Smooth muscle cell of the brain vasculature (primary cell): ENCODE measurements at places on chromosomes 4 and X.

DNA sequence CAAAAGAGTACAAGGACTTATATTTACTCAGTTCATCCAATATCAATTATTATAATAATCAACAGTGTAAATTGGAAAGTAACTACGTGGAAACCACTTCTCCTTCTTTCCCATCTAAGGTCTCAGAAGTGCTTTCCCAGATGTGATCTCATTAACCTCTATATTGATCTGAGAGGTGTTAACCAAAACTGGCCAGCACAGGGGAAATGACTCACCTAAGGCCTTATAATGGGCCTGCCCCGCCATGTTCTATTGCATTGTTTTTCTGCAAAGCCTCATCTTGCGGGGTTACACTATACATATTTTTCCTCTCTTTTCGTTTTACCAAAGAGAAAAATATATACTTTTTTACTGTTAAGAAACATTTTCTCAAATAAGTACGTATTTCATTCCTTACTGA is 20.5 kb downstream of the RAB40A start:
- DNase-seq: no peak

DNA sequence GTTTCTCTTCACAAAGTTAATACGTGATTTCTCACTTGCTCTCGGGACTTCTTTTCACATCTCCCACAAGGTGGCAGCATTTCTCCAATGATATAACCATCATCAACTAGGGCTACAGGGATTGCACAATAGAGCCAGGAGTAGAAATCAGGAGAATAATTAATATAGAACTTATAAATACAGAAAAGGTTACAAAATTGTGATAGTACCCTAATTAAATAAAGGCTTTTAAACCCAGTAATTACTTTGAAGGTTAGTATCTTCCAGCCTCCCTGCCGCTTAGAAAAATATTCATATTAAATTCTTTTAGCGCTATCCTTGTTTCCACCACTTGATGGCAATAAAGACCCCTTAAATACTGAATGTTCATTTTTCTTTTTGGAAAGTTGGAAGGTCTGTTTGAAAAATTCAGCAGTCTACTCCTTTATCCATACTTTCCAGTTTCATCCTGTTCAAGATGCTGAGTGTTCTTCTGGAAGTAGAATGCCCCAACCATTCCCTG is 65.8 kb downstream of the RASGEF1B start:
- peak; percentile 57 for DNase-seq

DNA sequence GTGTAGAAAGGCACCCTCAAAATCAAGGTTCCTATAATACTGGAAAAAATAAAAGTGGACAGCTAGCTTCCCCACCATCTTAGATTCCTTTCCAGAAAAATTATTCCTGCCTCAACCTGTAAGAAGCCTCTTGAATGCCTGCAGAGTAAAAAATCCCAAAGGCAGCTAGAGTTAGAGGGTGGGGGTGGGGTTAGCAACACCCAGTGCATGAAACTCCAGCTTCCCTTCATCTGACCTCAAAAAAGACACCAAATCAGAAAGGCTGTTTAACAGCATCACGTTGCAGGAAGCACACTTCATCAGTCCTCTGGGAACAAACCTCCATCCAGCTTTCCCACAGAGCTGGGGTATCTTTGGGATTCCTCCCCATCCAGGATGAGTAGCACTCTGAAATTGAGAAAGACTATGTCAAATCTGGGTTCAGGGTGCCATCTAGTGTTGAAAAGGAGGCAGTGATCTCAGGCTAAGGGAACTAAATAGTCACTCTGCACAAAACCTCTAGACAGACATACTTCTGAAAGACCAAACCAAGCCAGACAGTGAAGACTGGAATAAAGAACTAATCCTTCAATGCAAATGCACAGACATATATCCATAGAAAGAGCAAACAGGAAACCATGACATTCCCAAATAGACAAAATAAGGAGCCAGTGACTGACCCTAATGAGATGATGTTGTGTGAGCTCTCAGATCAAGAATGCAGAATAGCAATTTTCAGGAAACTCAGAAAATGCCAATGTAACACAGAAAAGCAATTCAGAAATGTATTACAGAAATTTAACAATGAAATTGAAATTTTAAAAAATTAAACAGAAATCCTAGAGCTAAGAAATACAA is 97.9 kb downstream of the ARHGEF9 start:
- peak; percentile 13 for DNase-seq

GRCh38 chrX:72461766-72462165 is 110.9 kb downstream of the HDAC8 start:
- DNase-seq: no peak

DNA sequence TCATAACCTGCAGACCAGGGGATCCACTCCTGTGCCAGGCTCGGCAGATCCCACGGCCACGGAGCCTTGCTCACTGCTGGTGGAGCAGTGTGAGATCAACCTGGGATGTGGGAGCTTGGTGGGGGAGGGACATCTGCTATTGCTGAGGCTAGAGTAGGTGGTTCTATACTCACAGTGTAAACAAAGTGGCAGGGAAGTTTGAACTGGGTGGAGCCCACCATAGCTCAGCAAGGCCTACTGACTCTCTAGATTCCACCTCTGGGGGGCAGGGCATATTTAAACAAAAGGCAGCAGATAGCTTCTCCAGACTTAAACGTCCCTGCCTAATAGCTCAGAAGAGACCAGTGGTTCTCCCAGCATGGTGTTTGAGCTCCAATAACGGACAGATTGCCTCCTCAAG is 54.7 kb upstream of the EPHA5 start:
- DNase-seq: no peak

DNA sequence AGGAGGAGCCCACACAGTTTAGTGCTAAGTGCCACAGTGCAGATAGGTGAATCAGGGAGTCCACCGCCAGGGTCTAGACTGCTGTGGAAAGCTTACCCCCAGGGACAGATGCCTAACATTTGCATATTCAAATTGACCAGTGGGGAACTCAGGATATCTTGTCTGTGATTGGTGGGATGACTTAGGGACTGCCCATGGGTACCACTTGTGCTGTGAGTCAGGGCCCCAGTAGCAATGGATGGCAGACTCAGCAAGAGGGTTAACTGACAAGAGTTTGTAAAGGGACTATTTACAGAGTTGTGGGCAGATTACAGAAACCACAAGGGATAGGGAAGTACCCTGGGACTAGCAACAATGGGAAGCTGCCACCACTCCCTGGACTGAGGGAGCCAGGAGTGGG is 282.1 kb downstream of the BCOR start:
- no peak for DNase-seq

DNA sequence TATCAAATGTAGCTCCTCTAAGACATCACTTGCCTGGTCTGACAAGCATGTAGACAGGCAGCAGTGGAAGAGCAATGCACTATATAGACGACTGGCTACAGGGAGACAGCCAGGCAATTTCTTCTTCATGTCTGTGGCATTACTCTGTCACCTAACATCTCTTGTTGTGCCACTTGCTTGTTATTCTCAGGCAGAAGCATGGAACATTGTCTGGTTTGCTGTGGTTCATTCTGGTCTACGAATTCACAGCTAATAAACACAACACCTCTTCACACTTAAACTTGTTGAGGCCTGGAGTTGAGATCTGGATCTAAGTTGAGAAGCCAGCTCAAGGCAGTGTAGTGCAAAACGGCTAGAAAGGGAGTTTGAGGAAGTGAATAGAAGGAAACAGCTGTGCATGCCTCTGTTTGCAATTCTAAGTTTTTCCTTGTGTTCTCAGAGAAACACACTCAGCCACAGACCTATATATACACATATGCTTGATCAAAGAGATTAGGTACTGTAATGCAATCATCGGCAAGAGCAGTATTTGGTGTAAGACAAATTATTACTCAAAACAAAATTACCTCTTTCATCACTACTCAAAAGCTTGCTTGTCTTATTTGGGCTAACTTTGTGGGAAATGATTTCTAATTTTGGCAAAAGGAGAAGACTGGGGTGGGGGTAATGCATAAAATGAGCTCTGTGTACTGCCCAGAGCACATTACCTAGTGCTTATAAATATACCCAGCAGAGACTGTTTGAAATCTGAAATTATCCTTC is 243.8 kb downstream of the PPP3CA start:
- DNase-seq: no peak

DNA sequence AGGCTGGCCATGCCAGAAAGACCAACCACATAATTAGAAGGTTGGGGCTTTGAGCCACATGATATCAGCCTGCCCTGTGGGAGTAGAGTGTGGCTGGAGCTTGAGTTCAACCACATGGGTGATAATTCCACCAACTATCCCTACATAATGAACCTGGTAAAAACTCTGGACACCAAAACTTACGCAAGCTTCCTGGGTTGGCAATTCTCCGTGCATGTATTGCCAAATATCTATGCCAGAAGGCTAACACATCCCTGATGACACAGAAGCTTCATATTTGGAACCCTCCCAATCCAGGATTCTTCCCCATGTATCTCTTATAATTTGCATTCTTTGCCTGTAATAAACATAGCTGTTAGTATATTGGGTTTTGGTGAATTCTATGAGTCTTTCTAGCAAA is 68.2 kb downstream of the FUNDC1 start:
- DNase-seq: no peak

DNA sequence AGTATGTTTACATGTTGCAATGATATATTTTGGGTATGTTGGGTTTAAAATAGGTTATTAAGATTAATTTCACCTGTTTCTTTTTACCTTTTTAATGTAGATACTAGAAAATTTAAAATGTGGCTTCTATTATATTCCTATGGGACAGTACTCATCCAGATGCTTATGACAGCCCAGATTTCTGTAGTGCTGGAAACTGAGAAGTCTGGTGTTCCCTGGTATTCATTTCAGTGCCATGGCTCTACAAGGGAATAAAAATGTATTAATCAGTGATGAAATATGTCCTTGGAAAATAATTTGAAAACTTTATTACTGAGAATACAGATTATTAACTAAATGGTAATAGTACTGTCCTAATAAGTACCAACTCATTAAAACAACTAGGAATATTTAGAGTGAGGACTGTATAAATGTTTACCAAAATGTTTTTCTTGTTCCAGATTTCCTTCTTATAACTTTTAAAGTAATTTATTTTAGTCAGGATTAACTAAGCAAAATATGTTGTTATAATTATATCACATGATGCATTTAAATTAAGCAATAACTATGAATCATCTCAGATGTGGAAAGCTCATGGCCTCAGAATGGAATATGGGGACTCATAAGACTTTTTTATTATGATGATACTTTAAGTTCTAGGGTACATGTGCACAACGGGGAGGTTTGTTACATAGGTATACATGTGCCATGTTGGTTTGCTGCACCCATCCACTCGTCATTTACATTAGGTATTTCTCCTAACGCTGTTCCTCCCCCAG is 25.3 kb downstream of the ARHGAP24 start:
- DNase-seq: no peak

DNA sequence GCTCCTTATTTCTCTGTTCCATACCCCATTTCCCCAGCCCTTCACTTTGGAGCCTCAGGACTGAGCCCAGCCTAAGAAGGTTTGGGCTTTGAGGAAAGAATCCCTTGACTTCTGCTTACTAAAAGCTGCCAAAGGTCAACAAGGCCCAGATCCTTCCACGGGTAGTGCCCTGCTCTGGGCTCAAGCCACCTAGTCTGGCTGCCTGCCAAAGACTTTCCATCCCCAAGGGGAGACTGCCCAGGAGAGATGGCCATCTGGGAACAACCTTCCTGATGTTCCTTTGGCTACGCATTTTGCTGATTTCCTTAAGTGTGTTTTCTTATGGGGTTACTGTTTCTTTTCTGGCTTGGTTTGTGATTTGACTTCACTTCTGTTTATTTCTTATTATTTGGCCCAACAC is 49.8 kb upstream of the NDP start:
- no peak for DNase-seq

- DNase-seq: no peak
Observed at GRCh38 chrX:139554991-139555675, 24.6 kb downstream of the F9 start.

- no peak for DNase-seq
Observed at GRCh38 chrX:87391742-87392141, 125.9 kb upstream of the KLHL4 start.

DNA sequence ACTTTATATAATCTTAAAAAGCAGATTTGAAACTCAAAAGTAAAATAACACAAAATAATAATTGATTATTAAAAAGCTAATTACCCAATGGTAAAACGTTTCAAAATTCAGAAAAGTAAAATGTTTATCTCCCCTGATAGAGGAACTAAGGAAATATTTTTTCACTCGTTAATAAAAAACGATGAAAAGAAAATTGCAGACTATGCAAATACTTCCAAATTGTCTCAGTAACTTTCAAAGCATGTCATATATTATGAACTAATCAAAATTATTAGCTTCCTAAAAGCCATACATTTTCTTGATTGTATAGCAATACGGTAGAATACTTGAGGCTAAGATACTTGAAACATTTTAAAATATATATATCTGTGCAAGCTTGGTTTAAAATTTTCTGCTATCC is 366.3 kb downstream of the TLL1 start:
- DNase-seq: no peak

- no peak for DNase-seq
Observed at GRCh38 chr4:101328063-101328602, 19.2 kb downstream of the PPP3CA start.

DNA sequence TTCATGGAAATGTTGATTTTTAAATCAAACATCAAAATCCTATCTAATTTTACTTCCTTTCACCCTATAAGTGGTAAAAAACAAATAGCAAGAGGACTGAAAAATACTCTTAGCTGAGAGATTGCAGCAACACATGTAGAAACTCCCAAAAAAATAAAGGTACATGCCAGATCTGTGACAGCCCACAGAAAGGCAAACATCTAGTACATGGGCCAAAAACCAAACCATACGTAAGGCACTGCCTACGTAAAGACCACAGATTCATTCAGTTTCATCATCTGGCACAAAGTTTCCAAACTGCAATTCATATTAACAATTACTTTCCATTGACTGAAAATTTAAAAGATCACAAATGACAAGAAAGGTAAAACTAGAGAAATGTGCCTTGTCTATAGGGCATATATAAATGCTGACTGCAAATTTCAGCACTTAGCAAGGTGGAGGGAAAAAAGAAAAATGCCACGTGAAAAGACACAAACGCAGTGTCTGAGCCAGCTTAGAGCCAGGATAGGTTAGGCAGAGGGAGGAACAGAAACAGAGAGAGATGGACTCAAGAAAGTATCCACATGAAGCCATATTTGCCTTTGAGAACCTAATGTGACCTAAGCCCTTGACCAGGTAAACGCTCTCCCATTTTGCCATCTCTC is 88.1 kb downstream of the TSPAN5 start:
- no peak for DNase-seq

GRCh38 chr4:126271292-126271691 is 956.5 kb downstream of the FAT4 start:
- DNase-seq: no peak

- no peak for DNase-seq
Observed at GRCh38 chr4:152266831-152267480, 268.9 kb downstream of the FBXW7 start.

- no peak for DNase-seq
Observed at GRCh38 chrX:53280331-53281320, 758 bp downstream of the IQSEC2 start.

GRCh38 chr4:7591409-7592053 is 156.8 kb upstream of the PSAPL1 start:
- DNase-seq: no peak

- no peak for DNase-seq
Observed at GRCh38 chr4:138766332-138766731, 249.2 kb upstream of the NOCT start.

GRCh38 chr4:157514711-157515110 is 294.2 kb downstream of the GRIA2 start:
- DNase-seq: no peak

GRCh38 chr4:37779896-37780295 is 46.6 kb upstream of the PGM2 start:
- DNase-seq: no peak
